ENCODE measurements at places on chromosomes 2 and 18.

GRCh38 chr2:226652369-226652768 is 147.3 kb downstream of the IRS1 start:
- DNase-seq: no peak

GRCh38 chr2:235634435-235635158 is 140.8 kb downstream of the AGAP1 start:
- DNase-seq: no peak

- DNase-seq: no peak
These were observed 134.8 kb upstream of the THUMPD2 start for GRCh38 chr2:39913648-39914461.

DNA sequence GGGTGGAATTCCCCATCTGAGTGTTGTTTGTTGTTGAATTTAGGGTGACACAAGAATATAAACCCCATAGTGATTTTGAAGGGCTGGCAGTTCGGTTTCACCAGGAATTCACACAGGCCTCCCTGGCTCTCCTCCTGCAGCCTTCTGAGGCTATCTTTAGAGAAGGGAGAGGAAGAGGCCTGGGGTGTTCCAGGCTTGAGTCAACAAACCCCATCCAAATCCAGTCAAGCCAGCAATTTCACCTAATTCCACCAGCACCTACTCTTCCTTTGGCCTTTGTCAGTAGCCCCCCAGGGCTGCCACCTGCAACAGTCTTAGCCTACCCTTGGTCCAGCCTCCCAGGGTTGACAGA is 32.0 kb downstream of the MARCHF4 start:
- DNase-seq: no peak

- DNase-seq: no peak
These were observed 43.8 kb downstream of the SNORC start for GRCh38 chr2:232913903-232914302.

- DNase-seq: no peak
These were observed 708.1 kb downstream of the SLC4A3 start for GRCh38 chr2:220335591-220335915.

- no peak for DNase-seq
These were observed 39.7 kb downstream of the THUMPD2 start for GRCh38 chr2:39739386-39739785.

DNA sequence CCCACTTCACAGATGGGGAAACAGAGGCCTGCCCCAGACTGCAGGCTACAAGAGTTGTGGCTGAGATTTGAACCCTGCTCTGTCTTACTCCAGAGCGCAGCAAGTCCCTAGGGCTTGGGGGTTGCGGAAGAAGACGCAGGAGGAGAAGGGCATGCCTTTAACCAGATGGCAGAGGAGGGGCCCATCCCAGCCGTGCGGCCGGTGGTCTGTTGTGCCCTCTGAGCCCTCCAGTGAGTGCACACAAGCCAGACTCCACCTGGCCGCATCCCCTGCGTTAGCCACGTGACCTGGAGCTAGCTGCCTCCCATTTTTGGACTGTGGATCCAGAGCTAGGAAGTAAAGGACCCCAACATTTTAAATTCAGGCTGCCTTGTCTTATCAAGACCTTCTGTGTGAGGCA is 2.8 kb downstream of the KCNIP3 start:
- DNase-seq: no peak

GRCh38 chr2:117875786-117876185 is 61.3 kb downstream of the DDX18 start:
- no peak for DNase-seq

DNA sequence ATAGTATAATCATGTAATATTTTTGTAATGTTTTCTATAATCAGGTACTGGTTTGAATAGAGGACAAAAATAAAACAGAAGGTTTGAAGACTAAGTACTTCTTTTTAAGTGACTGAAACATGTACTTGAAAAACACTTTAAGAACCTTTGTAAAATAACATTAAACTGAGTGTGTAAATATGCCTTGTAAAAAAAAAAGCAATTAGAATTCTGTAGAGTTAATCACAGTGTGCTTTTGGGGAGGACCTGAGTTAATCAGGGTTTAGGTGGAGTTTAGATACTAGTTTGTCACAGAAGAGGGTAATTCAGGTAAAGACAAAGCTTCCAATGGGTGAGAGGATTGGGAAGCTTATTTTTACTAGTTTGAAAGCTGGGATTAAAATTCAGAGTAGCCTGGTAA is 10.3 kb downstream of the MBD5 start:
- no peak for DNase-seq

DNA sequence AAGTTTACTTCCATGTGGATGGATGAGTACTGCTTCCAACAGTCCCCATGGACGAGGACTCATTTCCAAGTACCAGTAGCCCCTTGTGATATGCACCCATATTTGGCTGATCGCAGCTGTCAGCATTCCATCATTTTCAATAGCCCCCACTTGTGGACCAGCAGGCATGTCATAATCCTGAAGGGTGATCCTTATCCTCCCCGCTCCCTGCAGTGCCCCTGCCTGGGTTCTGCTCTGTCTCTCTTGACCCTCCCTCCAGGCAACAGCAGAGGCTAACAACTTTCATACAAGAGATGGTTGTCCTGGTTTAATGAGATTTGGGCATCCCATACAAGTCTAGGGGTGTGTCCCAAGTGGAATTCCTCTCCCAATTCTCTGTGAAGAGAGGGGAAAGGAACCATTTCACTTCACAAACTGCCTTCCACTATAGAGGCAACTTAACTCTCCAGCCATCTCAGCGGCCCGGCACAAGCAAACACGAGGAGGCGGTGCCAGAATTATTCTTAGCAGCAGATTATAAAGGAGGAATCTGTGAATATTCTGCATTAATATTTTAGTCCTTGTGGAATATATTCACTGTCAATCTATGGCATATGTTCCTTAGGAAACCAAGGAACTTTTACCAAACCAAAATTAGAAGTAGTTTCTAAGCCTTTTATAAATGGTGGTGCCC is 110.7 kb downstream of the RTN4 start:
- no peak for DNase-seq

DNA sequence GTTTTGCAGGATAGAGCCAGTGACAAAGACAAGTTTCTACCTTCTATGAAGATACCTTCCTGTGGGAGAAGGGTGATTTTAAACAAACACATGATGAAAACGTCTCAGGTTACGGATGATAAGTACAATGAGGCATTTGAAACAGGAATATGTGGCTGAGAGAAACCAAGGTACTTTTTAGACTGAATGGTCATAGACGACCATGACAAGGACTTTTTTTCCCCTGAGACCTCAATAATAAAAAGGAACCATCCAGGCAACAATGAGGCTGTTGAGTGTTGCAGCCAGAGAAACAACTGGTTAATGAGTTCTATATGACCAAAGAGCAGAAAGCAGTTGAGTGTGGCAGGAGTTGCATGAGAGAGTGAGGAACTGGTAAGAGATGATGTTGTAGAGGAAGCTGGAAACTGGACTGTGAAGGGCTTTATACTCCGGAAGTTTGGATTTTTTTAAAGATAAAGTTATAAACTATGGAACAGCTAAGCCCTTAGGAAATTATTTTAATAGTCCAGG is 306.1 kb upstream of the CYRIA start:
- DNase-seq: no peak

GRCh38 chr2:234812851-234813250 is 139.0 kb upstream of the SH3BP4 start:
- DNase-seq: no peak

- DNase-seq: no peak
These were observed 1467.8 kb downstream of the DPP10 start for GRCh38 chr2:115910270-115910669.

GRCh38 chr2:159612255-159612901 is 4.0 kb downstream of the BAZ2B start:
- DNase-seq: no peak

DNA sequence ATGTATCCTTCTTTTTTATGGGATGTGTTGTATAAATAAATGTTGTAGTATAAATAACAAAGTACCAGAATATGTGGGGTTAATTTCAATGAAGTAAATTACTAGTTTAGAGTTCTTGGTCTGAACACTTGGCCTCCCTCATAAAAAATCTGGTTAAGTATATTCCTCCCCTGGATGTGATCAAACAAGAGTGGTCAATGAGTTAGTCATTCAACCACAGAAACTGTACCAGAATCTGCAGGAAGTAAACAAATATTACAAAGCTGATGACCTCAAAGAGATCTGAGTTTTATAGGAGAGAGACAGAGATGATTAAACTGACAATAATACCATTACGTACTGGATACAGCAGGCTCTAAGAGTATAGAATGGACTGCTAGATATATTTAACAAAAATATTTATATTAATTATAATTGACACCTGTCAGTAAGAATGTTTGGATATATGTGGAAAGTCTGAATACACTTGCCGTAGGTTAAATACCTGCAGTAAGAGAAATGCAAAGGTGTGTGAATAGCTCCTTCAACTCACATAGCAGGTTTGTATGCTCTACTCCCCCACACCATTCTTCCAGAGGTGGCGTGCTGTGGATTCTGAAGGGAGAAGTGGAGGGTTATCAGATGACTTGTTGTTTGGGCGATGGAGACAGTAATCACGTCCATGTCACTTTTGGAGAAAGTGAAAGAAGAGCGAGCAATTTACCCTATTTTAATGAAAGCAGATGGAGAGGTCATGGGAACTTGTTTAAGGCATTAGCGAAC is 108.3 kb upstream of the LRATD1 start:
- DNase-seq: no peak

GRCh38 chr2:221588306-221588985 is 16.3 kb upstream of the EPHA4 start:
- no peak for DNase-seq

GRCh38 chr2:241140445-241140840 is 8.8 kb downstream of the PASK start:
- DNase-seq: no peak

DNA sequence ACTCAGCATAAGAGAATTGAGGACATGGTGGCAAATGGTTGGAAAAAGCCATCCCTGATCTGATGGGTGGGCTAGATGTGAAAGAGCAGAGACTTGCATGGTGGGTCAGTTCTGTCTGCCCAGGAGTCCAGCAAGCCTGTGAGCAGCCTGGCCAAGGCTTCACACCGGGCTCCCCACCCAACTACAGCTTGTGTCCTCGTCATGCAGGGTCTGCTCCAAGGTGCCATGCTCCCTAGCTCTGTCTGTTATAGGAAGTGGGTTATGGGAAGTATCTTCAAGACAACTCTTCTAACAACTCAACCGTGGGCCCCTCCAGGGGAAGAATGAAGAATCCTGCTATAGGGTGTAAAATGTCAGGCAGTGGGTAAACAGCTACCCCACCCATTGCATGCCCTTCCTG is 97.4 kb downstream of the ADD2 start:
- no peak for DNase-seq

DNA sequence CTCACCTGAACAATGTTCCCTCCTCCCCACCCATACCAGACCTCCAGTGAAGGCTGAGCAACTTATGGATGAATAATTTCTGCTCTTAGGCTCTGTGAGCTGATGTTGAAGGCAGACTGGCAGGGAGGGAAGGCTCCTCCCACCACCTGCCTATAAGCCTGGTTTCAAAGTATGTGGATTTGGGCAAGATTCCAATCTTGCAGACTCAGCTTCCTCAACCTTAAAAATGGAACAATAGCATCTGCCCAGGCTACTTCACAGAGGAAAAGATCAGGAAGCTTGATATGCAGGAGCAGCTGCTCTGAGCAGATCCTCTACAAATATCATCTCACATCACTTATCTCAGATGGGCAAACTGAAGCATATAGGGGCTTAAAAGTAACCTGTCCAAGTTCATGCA is 112.2 kb downstream of the ZFP36L2 start:
- no peak for DNase-seq

DNA sequence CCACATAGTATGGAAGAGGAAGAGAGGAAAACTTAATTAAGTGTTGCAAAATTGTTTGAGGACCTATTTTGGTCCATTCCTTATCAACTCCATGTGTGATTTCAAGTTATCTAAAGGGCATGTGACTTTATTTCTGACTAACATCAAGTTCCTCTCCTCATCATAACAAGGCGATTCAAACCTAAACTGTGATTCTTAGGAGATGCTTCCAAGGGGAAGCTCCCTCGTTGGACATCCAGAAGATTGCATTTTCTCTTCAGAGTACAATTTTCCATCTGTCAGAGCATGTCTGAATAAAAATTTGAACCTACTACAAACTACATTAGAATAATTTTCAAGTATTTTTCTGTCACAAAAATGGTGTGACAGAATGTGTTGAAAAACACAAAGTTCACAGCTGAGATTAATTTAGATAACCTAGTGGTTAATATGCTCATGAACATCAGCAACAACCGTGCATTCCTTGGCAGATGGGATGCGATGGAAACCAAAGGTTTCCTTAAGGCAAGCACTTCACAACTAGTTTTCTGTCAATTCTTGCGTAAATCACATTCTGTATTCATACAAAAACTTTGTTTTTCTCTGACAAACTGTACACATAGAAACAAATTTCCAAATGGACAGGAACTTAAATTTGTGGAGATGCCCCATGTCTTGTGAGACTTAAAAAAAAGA is 4.2 kb downstream of the SFT2D3 start:
- DNase-seq: no peak

- no peak for DNase-seq
These were observed 124.2 kb upstream of the CCDC68 start for GRCh38 chr18:55083461-55083860.

- no peak for DNase-seq
These were observed 101.6 kb downstream of the AP1S3 start for GRCh38 chr2:223735659-223736244.

- DNase-seq: no peak
These were observed 249.3 kb upstream of the MYT1L start for GRCh38 chr2:2580341-2580740.

GRCh38 chr18:49678440-49678839 is 116.6 kb downstream of the LIPG start:
- no peak for DNase-seq

DNA sequence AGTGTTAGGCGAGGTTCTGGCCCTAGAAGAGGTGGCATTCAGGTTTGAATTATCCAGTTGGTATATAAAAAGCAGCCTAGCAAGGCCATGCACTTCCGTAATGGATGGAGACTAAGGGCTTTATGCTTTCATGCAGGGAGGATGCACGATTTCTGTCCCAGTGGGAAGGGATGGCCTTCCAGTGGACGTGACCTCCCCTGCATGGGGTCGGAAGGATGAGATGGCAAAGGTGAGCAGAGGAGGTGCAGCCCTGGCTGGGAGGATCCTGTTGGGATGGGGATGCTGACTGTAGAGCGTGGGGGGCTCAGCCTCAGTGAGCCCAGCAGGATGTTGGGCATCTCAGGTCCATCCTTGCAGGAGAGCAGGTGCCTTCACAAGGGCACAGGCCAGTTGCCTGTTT is 4.8 kb downstream of the ASB18 start:
- no peak for DNase-seq

All from stimulated activated CD4-positive, alpha-beta T cell treated with anti-CD3 and anti-CD28 coated beads, Interleukin-4, amount 100 ng/mL, for 48 hours (primary cell).